ENCODE measurements at places on chromosomes 6 and 20.
A peak's percentile ranks its signal among the peaks of the same experiment; 100 is the strongest.

GRCh38 chr6:45923831-45924391 is 91.7 kb downstream of the CLIC5 start:
- peak; percentile 12 for DNase-seq

GRCh38 chr6:167567142-167568033 is 242.5 kb downstream of the TTLL2 start:
- DNase-seq: no peak

GRCh38 chr20:48384147-48384818 is 443.5 kb downstream of the PREX1 start:
- no peak for DNase-seq

DNA sequence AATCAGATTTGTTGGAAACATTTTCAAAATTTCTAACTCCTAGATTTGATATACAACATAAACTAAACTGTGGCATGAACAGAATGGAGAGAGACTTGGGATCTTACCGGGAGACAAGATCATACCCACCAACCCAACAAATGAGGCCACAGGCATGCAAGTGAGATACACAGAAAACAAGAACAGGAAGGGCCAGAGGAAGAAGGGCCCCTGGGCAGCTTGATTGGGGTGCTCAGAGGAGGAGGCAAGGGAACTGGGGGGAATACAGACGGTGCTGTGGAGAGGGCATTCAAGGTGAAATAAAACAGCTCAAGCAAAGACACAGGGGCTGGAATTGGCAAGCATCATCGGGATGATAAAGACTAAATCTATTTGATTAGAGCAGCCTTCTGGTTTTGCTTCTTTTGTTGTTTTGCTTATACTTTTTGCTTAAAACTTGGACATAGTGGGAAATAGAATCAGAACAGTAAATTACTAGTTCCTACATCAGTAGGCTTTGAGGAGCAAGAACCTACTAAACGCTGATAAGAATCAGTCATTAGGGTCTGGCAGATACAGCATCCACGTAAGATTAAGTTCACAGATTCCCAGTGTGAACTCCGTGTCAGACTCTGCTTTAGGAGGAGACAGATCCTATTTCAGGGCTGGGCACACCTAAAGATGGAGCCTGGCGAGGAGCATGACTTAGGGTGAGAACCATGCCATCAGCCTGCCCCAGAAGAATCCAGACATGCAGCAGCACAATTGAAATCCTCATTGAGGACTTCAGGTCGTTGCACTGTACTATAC is 3.5 kb upstream of the RAMACL start:
- no peak for DNase-seq

DNA sequence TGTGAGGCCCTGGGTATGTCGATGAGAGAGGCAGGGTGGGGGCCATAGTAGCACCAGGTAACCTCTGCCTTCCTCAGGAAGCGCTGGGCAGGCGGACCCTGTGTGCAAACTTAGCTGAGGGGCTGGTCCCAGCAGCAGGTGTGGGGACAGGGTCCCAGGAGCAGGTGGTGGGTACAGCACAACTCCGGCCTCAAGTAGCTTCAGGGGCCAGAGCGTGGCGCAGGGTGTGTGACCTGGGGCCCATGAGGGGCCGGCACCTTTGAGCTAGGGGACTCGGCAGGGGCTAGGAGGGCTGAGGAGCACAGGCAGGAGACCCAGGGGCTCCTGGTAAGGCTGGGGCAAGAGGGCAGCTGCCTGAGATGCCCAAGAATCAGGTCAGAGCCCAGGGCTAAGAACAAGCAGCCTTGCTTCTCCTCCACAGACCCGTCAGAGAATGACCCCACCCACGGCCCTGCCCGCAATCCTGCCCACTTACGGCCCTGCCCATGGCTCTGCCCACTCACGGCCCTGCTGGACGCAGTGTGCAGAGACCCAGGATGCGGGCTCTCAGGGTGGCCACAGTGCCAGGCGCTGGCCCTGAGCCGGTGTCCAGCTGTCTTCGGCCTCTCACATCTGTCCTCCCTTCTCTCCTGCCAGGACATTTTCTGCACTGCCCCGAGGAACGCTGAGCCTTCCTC is 30.9 kb downstream of the CHRNA4 start:
- DNase-seq: no peak
